Activated T-helper 17 cell treated with anti-CD3 and anti-CD28 coated beads, Interleukin-2, amount 50 U/mL, for 72 hours (primary cell): ENCODE measurements at places on chromosomes 2 and 18.

DNA sequence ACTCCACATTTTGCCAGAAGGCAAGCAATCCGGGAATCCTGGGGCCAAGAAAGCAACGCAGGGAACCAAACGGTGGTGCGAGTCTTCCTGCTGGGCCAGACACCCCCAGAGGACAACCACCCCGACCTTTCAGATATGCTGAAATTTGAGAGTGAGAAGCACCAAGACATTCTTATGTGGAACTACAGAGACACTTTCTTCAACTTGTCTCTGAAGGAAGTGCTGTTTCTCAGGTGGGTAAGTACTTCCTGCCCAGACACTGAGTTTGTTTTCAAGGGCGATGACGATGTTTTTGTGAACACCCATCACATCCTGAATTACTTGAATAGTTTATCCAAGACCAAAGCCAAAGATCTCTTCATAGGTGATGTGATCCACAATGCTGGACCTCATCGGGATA is 26.8 kb downstream of the B3GNT2 start:
- ATAC-seq: no peak

GRCh38 chr2:207529330-207530159 is at the start of gene CREB1:
Gene CREB1, plus strand, starts transcription at chr2:207529962. Its CDS starts 25,674 bp downstream, at chr2:207555636.
- peak; percentile 84 for ATAC-seq

DNA sequence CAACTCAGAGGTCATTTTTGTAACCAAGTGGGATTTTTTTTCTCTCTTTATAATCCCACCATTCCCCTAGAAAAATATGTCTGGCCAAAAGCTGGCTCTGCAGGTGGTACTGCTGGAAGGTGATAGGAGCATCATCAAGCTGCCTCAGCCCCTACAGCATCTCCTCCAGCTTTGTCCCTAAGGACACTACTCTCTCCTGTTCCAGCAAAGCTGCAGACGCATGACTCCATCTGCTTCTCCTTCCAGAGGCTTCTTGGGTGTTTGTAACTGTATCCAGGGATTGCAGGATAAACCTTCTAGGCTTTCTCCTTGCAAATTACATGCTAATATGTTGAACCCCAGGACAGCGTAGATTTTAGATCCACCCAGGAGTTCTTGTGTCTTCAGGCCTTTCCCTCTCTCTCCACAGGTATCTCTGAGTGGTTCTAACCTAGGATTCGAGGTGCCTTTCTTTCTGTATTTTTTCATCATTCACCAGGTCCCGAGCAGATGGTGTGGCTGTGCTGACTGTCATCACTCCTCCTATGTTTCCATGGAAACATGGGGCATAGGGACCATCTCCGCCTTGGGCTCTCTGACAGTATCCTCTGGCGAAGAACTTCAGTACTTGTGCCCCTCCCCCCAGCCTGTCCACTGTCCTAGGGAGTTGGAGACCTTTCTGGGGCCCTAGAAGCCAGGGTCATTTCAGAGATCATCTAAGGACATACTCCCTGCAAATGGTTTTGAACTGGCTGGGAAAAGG is 34.3 kb downstream of the AFF3 start:
- ATAC-seq: no peak

DNA sequence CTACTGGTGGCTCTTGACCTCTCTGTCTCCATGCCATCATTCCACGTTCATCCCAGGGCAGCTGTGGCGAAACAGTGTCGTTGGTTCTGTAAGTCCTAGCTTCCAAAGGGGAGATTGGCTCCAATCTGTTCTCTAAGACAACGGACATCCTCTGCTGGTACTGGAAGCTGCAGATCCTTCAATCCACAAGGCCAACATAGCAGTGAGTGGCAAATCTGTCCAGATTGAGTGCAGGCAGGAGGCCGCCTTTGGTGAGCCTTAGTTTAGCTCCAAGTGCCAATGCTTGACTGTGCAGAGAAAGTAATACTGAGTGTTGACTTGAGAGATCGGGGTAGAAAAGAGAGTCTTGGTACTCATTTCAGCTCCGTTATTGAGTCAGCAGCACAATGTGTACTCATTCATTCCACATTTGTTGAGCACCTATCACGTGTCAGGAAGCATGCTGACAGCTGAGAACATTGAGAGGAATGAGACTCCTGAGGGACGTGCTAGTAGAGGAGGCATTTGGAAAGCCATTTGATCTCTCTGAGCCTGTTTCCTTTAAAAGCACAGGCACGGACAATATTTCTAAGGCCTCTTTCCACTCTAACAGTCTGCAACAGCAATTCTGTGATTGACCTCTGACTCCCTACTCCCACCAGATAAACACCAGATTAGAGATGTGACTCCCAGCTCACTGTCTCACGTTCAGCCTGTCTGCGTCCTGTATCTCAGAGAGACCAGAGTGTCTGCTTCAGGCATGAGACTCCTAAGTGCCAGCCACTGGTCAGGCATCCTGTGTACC is 306.0 kb downstream of the CLIP4 start:
- ATAC-seq: no peak

GRCh38 chr2:134231965-134232340 is 21.9 kb upstream of the MGAT5 start:
- peak; percentile 33 for ATAC-seq

GRCh38 chr2:126988482-126988881 is 89.8 kb downstream of the TEX51 start:
- no peak for ATAC-seq

DNA sequence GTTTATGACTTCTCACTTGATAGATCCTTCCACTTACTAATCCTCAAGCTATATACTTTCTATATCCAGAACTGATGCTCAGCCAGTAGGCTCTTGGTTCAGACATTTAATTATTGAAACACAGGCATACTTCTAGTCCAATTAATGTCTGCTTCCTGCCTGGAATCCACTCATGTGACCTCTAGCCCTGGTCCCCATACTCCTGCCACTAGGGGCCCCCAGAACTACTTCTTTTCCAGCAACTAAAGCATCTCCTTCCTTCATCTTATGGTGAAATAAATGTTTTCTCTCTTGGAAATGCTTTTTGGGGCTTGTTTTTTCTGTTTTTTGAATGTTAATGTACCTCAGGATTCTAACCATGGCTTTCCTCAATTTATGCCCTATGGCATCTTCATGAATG is 527.6 kb downstream of the SATB2 start:
- no peak for ATAC-seq

GRCh38 chr2:9646196-9647030 is 15.6 kb upstream of the YWHAQ start:
- no peak for ATAC-seq

GRCh38 chr2:237207646-237208045 is 122.0 kb downstream of the COPS8 start:
- ATAC-seq: no peak

DNA sequence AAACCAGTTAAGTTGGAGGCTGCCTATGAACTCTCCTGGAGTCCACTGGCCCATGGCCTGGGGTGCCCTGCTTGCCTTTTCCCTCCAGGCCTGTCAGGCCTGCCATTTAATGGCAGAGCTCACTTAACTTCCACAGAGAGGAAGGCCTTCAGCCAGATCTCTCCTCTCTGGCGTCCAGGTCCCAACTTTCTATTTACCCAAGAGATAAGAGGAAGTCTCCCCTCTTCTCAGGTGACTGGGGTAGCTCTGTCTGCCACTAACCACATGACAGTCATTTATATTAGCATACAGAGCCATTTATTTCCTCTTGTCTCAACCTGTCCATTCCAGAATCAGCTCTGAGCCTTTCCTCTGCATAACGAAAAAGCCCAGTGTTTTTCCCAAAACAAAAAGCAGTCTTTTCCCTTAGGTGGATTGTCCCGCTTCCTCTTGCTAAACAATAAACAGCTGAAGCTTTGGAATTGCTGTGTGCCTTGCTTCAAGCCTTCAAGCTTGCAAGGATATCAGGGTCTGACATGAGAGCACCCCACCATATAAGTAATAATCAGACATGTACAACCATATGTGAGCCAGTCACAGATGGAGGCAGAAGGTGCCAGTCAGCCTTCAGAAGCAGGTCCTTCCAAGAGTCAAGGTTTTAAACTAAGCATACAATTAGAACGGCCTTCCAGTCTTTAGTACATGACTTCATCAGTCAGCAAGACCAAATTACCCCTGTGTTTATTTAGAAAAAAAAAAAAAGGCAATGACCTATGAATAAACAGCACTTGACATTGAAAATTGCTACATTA is 71.2 kb upstream of the STPG4 start:
- ATAC-seq: no peak

DNA sequence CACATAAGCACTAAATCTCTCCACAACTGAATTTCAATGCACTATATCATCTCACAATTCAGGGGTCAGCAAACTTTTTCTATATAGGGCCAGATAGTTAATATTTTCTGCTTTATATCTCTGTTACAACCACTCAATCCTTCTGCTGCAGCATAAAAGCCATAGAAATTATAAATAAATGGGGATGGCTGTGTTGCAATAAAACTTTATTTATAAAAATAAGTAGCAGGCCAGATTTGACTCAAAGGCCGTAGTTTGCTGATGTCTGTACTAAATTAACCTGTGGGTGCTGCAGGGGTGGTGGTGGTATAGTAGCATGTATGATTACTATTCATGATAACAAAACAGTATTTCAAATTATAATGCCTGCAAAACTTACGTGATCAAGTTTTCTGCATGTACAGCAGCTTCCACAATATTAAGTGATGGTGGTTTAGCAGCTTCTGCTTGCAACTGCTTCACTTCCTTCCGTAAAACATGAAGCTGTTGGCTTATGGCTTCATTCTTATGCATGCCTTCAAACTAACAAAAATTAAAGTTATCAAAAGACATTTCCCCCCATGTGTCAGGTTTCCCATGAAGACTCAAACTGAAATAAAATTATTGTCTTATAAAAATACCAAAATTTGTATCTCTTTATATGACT is 64.1 kb downstream of the SIGLEC15 start:
- no peak for ATAC-seq

GRCh38 chr2:125543968-125544514 is 1111.9 kb upstream of the GYPC start:
- no peak for ATAC-seq

- no peak for ATAC-seq
These were observed 22.1 kb downstream of the PRKAG3 start for GRCh38 chr2:218809515-218809914.

GRCh38 chr2:45184606-45185005 is 175.4 kb upstream of the SIX2 start:
- ATAC-seq: no peak

- no peak for ATAC-seq
These were observed 28.8 kb upstream of the MBP start for GRCh38 chr18:77161383-77161782.

- no peak for ATAC-seq
These were observed 1485.2 kb upstream of the PIK3C3 start for GRCh38 chr18:40469851-40470250.

DNA sequence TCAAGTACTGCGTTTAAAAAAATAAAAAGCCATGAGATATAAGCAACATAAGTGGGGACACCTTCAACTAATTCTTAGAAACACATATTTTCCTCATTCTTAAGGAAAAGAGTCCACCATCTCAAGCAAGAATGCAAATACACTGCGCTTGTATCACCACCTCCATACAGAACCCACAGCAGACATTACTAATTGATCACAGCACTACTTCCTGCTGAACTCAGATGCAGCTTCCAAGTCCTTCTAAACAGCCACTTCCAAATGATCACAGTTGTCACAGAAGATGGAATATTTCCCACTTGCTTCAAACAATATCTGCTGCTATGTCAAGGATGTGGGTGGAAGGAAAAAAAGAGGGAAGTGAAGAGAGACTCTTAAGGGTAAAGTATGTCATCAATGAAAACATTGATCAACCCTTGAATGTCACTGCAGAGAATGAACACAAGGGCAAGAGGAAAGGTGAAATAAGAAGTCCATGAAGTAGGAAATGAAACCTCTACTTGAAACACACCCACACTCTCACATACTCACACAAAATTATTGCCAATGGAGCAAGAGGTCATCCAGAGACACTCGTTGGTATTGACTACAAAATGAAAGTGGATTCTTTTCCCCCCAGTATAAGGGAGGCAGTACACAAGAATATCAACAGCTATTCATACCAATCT is 22.1 kb downstream of the TGFA start:
- ATAC-seq: no peak

DNA sequence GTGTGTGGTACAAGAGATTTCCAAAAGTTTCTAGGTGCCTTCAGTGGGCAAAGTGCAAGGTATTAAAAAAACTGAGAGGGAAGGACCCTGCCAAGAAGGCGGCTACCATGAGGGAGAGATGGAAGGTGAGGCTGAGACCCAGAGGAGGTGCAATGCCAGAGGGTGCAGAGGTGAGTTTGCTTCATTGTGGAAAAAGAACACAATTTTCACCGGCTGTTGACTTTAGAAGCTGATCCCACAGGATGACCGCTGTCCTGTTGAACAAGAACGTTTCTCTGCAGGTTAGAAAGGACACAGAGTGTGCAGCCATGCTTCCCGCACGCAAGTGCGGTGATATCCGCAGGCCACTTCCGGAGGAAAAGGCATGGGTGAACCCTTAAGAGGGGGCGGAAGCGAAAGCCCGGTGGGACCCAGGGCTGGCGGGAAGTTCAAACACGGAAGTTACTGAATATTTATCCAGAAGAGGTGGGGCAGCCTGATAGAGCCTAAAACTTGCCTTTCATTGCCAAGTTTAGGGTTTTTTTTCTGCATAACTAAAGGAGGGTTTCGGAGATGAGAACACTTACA is 16.6 kb downstream of the SP110 start:
- ATAC-seq: peak; percentile 4

GRCh38 chr2:53881360-53881759 is 21.6 kb upstream of the GPR75 start:
- ATAC-seq: no peak

DNA sequence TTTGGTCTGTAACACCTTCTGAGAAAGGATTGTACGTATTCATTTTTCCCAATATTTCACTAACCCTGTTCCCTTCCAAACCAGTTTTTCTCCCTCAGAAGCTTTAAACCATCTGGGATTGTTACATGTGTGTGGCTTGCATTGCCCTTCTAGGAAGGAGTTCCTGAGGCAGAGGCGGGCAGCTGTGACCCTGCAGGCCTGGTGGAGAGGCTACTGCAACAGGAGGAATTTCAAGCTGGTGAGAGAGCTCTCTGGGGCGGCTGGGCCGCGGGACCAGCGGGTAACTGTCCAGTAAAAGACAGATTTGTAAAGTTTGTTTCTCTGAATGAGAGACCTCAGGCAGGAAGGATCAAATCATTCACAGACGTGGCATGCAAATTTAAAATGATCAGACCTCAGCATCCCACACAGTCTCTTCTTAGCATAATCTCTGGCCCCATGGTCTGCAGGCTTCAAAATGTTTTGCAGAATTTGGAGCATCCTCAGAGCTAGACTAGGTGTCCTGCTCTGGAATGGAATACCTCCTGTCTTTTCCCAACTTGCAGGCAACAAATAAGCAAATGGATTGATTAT is 40.2 kb upstream of the GPR17 start:
- ATAC-seq: no peak

GRCh38 chr2:226798422-226799210 is 1.0 kb downstream of the IRS1 start:
- peak; percentile 33 for ATAC-seq

DNA sequence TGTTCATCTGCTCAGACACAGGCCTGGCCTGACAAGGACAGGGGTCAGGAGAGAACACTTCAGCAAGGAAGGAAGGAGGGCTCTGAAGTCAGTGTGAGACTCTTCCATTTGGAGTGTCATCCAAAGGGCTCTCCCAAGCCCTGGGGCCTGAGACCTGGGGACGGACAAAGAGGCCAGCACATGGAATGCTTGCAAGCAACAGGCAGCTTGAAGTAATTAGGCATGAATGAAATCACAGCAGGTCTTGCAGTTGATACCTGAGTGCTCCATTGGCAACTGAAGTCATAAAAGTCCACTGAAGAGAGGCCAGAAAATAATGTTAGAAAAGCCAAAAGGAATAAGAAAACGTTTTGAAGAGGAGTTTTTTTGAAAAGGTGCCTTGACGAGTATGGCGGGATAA is 231.7 kb downstream of the VAPA start:
- no peak for ATAC-seq

- peak; percentile 95 for ATAC-seq
These were observed 15.4 kb upstream of the XDH start for GRCh38 chr2:31429759-31430438.

GRCh38 chr2:148253685-148254084 is 232.8 kb downstream of the MBD5 start:
- ATAC-seq: no peak
